ENCODE measurements at places on chromosomes 11 and 22.

GRCh38 chr11:113131036-113131775 is 170.0 kb downstream of the NCAM1 start:
- DNase-seq = no peak

GRCh38 chr11:111945198-111945597 is 8.1 kb downstream of the DIXDC1 start:
- no peak for DNase-seq

DNA sequence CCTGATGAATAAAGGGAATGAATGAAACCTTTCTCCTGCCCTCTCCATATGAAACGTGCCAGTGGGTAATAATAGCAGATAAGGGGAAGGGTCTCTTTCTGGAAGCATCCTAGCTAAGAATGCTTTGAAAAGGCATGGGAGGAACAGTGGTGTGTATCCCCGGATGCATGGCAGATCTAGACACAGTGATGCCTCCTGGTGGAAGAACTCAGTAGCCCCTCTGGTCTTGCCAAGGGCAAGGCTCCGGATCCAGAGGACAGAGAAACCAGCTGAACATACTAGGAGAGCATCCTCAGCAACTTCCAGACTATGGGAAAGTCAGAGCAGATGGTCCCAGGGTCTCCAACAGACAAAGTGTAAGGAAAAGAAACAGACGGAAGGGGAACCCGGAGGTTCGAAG is 6.4 kb downstream of the BAIAP2L2 start:
- no peak for DNase-seq

GRCh38 chr22:26360169-26360885 is 68.7 kb upstream of the ASPHD2 start:
- peak; percentile 59 for DNase-seq

DNA sequence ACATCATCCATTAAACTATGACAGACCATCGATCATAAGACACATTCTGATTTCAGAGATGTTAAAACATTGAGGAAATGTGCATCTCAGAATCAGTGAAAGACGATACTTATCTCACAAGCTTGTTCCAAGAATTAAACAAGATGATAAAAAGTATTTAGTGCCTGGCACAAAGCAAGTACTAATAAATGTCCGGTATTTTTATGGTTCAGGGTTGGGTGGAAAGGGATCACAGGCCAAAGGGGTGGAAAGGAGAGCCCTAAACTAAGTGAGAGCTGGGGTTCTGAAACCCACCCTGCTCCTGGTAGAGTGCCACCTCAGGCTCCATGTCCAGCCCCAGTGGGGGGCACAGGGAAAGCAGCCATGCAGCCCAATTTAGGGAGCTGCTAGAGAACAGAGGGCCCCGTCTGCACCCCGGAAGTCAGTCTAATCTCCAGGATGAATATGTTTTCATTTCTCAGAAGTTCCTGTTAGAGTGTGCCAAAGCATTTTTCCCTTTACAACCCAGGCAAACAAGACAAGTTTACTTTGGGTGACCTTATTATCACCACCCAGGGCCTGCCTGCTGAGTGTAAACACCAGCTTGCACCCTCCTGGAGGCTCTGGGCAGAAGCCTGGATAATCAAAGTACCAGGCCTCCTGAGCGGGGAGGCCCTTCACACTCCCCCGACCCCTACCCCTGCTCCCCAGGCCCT is 3.8 kb upstream of the CREB3L1 start:
- DNase-seq = no peak

GRCh38 chr22:48258064-48258701 is 1495.7 kb downstream of the TBC1D22A start:
- no peak for DNase-seq

- DNase-seq = no peak
Measured at GRCh38 chr11:20178976-20179375, 18.7 kb upstream of the DBX1 start.

- no peak for DNase-seq
Measured at GRCh38 chr11:124751391-124751740, 689 bp downstream of the VSIG2 start.

DNA sequence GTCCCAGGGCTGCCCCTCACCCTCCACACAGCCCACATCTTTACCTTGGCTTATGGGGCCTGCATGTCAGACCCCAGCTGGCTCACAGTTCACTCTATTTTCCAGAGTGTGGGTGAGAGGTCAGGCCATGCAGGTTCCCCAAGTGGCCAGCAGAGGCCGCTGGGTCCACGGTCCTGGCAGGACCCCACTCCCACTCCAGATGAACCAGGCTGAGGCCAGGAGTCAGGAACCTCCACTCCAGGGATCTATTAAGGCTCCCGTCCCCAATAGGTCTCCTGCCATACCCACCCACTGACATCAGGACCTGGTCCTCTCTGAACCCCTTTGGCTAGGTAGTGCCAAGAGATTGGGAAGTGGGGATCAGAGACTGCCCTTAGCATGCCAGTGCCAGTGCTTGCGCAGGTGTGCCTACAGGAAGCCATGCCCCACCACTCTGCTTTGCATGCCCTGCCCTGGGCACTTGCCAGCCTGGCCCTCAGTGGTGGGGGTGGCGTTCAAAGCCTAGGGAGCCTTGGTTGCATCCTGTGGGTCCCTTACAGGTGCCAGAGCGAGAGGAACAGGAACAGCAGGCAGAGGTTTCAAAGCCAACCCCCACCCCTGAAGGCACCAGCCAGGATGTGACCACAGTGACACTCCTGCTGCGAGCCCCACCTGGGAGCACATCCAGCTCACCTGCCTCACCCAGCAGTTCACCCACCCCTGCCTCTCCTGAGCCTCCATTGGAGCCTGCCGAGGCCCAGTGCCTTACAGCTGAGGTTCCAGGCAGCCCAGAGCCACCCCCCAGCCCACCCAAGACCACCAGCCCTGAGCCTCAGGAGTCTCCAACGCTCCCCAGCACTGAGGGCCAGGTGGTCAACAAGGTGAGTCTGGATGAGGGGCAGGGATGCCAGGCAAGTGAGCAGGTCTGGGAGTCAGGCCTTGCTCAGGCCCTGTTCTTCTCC is 8.3 kb downstream of the SMTN start:
- DNase-seq = peak; percentile 27

GRCh38 chr11:63621071-63621470 is 6.8 kb upstream of the PLAAT3 start:
- DNase-seq = no peak

- DNase-seq = no peak
Measured at GRCh38 chr11:77111277-77111676, 8.6 kb downstream of the OMP start.

- DNase-seq = no peak
Measured at GRCh38 chr22:25875461-25875860, 133.5 kb downstream of the MYO18B start.

DNA sequence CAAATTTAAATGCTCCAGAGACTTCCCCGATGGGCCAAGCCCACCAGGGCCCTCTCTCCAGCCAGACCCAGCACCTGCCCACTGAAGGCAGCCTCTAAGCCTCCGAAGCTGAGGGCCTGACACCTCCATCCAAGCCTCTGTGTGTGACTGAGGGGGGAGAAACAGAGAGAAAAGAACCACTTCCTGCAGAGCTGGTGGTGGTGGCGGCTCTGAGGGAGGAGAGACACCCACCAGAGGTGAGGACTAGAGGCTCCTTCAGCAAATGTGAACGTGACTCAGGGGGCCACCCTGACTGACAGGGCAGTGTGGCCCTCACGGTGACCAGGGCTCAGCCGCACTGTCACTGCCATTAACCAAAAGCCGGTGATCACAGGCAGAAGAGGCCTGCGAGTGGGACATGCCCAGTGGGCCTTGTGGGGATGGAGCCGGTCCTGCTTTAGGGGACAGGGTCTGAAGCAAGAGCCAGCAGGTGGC is 31.0 kb upstream of the CD5 start:
- peak; percentile 50 for DNase-seq

GRCh38 chr11:6565988-6566703 is 37.3 kb downstream of the RRP8 start:
- DNase-seq = no peak

DNA sequence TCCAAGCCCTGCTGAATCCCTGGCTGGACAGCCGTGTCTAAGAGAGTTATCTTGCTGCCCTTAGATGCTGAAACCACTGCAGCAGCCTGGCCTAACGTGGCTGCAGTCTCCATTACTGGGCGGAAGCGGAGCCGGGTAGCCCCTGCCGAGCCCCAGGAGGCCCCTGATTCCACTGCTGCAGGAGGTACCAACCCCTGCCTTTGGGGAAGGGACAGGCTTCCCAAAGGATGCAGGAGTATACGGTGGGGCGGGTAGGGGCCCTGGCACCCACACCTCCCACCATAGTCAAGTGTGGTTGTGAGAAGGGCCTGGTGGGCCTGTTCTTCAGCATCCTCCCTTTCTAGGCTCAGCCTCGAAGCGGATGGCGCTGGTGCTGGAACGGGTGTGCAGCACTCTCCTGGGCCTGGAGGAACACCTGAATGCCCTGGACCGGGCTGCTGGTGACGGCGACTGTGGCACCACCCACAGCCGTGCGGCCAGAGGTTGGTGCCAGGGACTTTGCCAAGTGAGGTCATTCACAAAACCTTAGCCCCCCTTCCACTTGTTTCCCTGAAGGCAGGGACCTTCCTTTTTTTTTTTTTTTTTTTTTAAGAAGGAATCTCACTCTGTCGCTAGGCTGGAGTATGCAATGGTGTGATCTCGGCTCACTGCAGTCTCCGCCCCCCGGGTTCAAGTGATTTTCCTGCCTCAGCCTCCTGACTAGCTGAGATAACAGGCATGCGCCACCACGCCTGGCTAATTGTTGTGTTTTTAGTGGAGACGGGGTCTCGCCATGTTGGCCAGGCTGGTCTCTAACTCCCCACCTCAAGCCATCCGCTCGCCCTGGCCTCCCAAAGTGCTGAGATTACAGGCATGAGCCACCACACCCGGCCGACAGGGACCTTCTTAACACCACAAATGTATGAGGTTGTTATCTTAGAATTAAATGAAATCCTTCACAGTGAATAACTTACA is 11.0 kb downstream of the TKFC start:
- DNase-seq = no peak

DNA sequence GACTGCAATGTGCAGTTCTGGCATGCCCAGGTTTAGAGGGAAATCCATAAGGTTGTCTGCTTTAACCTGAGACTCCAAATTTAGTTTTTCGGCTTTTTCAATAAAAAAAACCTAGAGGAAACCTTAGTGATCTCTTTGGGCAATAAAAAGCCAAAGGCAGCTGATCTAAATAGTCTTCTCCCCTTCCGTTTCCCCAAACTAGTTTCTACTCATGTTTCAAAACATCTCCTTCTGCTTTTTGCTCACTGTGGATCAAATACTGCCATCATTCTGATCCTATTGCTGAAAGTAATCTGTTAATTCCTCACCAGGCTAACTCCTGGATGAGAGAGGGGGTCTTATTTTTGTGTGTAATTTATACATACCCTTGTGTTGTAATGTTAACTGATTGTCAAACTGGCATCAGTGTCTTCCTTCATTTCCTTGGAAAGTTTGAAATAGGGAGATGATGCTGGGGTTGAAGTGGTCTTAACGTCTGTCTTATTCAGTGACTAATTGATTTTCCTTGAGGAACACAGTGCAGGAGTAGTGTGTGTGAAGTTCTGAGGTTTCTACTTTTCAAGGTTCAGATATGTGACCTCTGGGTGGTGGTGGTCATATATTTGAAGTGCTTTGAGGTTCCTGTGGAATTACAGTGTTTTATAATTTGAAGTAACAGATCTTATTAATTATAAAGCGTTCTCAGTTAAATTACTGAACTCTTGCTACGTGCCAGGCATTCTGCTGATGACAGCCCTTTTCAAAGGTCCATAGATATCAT is 55.0 kb downstream of the ARHGAP42 start:
- no peak for DNase-seq

DNA sequence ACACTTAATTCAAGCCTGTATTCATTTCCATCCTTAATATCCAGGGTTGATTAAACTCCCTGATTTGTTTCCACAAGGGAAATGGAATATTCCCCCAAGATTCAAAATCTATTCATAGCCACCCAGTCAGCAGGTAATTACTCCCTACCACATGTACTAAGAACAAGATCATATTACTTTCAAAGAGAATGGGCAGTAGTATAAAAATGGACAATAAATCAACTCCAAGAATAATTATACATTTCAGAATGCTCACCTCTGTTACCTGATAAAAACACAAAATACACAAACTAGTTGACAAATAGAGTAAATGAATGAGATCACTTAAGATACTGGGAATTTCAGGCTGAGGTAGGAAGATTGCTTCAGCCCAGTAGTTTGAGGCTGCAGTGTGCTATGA is 8.5 kb upstream of the FEZ1 start:
- DNase-seq = no peak

GRCh38 chr22:33896154-33896553 is 24.1 kb downstream of the LARGE1 start:
- DNase-seq = no peak

GRCh38 chr11:113623114-113623513 is 83.0 kb downstream of the TMPRSS5 start:
- no peak for DNase-seq

DNA sequence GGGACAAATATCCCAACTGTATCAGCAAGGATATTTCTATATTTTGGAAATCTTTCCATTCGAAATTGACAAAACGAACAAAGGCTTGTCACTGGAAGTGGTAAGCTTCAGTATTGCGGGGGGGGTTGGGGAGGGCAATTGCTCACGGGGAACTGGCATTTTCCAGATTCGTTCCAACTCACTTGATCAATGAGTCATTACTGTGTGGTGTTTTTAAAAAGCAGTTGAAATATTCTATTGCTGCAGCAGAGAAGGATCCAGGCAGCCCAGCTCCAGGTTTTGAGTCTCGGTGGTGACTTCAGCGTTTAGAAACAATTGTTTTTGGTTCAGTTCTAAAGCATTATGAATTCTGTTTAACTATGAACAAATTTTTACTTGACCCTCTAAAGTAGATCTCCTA is 33.8 kb upstream of the FBLN1 start:
- DNase-seq = no peak

DNA sequence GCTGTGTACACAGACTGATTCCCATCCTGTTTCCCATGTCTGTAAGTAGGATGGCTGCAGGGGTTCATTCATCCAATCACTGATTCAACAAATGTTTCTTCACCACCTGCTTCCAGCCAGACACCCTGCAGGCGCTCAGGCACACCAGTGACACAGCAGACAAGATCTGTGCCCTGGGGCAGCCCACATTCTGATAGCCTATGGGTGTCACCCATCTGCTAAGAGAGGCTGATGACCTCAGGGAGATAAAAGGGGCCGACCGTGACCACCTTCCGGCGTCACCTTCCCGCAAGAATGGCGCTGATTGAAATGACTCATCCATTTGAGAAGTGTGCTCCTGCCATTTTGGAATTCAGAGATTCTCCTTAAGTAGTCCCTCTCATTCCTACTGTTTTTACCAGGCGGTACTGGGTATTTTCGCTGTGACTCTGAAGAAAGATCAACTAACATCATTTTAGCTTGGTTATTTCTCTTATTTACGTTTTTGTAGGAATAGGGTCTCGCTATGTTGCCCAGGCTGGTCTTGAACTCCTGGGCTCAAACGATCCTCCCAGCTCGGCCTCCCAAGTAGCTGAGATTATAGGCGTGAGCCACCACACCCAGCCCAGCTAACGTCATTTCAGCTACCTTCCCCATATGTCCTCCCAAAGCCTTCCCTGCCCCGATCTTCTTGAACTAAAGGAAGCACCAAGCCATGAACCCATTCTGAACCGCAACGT is 73.2 kb upstream of the BID start:
- DNase-seq = no peak

GRCh38 chr11:43772733-43773132 is 92.2 kb downstream of the HSD17B12 start:
- no peak for DNase-seq
